ENCODE measurements at places on chromosomes 11 and 22.

DNA sequence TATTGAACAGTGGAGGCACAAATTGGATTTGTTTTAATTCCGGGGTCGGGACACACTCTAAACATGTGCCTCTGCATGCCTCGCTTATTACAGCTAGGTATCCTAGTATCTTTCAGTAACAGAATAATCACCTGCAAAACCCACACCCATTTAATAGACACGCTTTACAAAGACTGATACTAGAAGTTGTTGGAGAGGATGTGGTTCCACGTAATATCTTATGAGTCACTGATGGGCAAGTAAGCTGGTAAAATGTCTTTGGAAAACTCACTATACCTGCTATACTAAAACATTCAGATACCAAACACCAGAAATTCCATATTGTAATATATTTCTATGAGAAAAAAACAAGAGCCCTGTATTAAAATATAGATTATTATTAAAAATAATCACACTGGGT, 84.0 kb downstream of the GGTLC2 start:
- no peak overlapping the region for H3K4me3 ChIP-seq
- H3K27me3 ChIP-seq, result peaks cover 25% of the 10 kb centered on the region
- no peaks in the 10 kb centered on the region for H3K4me1 ChIP-seq
- DNase-seq, result no peak
- no peak overlapping the region for H3K27ac ChIP-seq
- no peaks in the 10 kb centered on the region for H3K36me3 ChIP-seq

GRCh38 chr22:46726066-46726985, 11.7 kb downstream of the CERK start:
- H3K4me1 ChIP-seq, result peaks cover 11% of the 10 kb centered on the region
- H3K27me3 ChIP-seq, result no peaks in the 10 kb centered on the region

DNA sequence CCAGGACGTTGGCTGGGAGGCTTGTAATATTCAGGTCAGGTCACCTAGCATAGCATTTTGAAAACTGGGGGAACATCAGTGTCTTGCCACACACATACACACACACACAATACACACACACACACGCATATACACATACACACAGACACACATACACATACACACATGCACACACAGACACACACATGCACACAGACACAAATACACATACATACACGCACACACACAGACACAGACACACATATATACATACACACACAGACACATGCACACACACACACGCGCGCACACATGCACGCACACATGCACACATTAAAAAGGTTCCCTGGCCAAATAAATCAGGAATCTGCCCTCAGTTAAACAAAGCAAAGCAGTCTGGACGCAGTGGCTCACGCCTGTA, 12.5 kb downstream of the MYBPC3 start:
- no peak for DNase-seq
- H3K27me3 ChIP-seq, result peaks cover 4% of the 10 kb centered on the region
- H3K4me1 ChIP-seq, result no peaks in the 10 kb centered on the region
- H3K27ac ChIP-seq, result no peak overlapping the region
- H3K36me3 ChIP-seq, result no peaks in the 10 kb centered on the region

- H3K36me3 ChIP-seq, result no peaks in the 10 kb centered on the region
- no peak for DNase-seq
- no peak overlapping the region for H3K27ac ChIP-seq
- H3K4me1 ChIP-seq, result peaks cover 28% of the 10 kb centered on the region
- H3K4me3 ChIP-seq, result no peak overlapping the region
Observed at GRCh38 chr11:2462986-2463765, 18.4 kb downstream of the KCNQ1 start.

- DNase-seq, result no peak
- H3K36me3 ChIP-seq, result no peaks in the 10 kb centered on the region
- no peak overlapping the region for H3K27ac ChIP-seq
- no peaks in the 10 kb centered on the region for H3K4me1 ChIP-seq
- no peak overlapping the region for H3K4me3 ChIP-seq
Observed at GRCh38 chr11:107713009-107713408, 1.2 kb upstream of the SLN start.

DNA sequence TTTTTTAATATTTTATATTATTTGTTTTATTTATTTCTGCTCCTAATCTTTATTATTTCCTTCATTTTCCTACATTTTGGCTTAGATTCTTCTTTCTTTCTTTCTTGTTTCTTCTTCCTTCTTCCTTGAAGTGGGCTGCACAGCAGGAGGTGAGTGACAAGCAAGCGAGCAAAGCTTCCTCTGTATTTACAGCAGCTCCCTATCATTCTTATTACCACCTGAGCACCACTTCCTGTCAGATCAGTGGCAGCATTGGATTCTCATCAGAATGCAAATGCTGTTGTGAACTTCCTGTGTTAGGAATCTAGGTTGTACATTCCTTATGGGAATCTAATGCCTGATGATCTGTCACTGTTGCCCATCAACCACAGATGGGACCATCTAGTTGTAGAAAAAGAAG, 784.9 kb upstream of the LUZP2 start:
- H3K4me1 ChIP-seq, result no peaks in the 10 kb centered on the region
- no peak overlapping the region for H3K4me3 ChIP-seq
- H3K27ac ChIP-seq, result no peak overlapping the region
- DNase-seq, result no peak

DNA sequence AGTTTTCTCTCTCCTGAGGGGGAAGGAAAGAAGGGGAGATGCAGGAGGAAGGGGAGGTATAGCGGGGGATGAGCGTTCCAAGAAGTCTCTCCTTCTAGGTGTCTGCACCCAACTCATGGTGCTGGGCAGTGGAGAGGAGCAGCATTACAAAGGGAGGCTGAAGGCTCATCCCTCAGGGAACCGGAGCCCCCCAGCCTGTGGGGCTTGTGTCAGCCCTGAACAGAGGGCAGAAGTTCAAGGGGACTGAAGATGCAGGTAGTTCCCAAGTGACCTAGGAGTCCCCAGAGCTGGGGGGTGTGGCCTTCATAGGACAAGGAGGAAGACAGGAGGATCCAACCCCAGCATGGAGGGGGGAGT, 1.8 kb downstream of the C11orf68 start:
- DNase-seq, result no peak
- peaks cover 27% of the 10 kb centered on the region for H3K36me3 ChIP-seq
- H3K4me3 ChIP-seq, result peak overlapping the region; percentile 93
- H3K27me3 ChIP-seq, result peaks cover 5% of the 10 kb centered on the region

DNA sequence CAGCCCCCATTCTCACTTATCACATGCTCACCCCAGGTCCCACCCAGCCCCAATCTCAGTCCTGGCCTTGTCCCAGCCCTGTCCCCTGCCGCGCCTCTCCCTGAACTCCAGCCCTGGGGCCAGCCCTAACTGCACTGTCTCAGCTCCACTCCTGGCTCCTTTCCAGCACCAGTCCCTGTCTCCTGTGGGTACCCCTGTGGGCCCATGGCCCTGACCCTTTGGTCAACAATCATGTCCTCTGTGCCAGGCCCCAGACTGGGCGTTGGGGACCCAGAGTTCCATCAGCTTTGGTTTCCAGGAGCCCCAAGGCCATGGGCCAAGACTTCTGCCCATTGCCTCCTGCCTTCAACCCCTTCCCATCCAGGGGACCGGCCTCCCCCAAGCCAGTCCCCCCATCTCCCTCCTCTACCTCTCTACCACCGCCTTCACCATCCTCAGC, 757 bp downstream of the SPI1 start:
- DNase-seq, result no peak
- H3K4me1 ChIP-seq, result peaks cover 4% of the 10 kb centered on the region
- no peaks in the 10 kb centered on the region for H3K36me3 ChIP-seq
- peaks cover 4% of the 10 kb centered on the region for H3K27me3 ChIP-seq

DNA sequence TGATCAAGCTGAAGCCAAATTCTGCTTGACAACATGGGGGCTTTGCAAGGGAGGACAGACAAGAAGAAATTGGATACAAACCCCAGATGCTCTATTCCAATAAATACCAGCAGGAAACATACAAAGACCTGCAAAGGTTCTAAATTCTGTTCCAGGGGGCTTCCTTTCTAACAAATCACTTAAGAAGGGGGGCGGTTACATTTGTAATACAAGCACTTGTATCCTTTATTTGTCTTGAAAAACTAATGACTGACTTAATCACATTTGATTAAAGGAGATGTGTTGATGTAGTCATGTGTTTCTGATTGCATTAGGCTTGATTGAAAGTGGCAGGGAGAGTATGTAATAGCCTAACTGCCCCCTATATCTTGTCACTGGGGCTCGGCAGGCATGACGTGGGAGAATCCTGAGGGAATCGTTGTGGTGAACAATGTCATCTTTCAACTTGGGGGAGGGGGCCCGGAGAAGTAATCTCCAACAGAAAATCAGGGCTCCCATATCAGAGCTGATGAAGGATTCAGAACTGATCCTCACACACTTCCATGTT, 361.7 kb downstream of the INSC start:
- no peak overlapping the region for H3K4me3 ChIP-seq
- no peaks in the 10 kb centered on the region for H3K36me3 ChIP-seq
- DNase-seq, result no peak
- H3K27ac ChIP-seq, result no peak overlapping the region
- no peaks in the 10 kb centered on the region for H3K4me1 ChIP-seq

GRCh38 chr11:71582309-71582895, at the start of gene KRTAP5-11:
TSS of gene KRTAP5-11 (minus strand) at chr11:71582875. CDS start at chr11:71582837, 38 bp downstream.
- no peak for DNase-seq
- H3K27me3 ChIP-seq, result peaks cover 30% of the 10 kb centered on the region
- H3K4me1 ChIP-seq, result peaks cover 2% of the 10 kb centered on the region
- H3K36me3 ChIP-seq, result no peaks in the 10 kb centered on the region
- H3K4me3 ChIP-seq, result no peak within 1 kb of the TSS
- H3K27ac ChIP-seq, result no peak within 1 kb of the TSS

- peak overlapping the region; percentile 84 for H3K27ac ChIP-seq
- H3K36me3 ChIP-seq, result peaks cover 38% of the 10 kb centered on the region
- no peaks in the 10 kb centered on the region for H3K27me3 ChIP-seq
- no peak for DNase-seq
- H3K4me1 ChIP-seq, result peaks cover 63% of the 10 kb centered on the region
Observed at GRCh38 chr11:64878223-64878493, 263 bp downstream of the EHD1 start.

GRCh38 chr11:31262761-31263160, 106.8 kb downstream of the DCDC1 start:
- H3K27ac ChIP-seq, result no peak overlapping the region
- DNase-seq, result no peak
- no peaks in the 10 kb centered on the region for H3K36me3 ChIP-seq
- H3K4me1 ChIP-seq, result no peaks in the 10 kb centered on the region
- H3K27me3 ChIP-seq, result no peaks in the 10 kb centered on the region

DNA sequence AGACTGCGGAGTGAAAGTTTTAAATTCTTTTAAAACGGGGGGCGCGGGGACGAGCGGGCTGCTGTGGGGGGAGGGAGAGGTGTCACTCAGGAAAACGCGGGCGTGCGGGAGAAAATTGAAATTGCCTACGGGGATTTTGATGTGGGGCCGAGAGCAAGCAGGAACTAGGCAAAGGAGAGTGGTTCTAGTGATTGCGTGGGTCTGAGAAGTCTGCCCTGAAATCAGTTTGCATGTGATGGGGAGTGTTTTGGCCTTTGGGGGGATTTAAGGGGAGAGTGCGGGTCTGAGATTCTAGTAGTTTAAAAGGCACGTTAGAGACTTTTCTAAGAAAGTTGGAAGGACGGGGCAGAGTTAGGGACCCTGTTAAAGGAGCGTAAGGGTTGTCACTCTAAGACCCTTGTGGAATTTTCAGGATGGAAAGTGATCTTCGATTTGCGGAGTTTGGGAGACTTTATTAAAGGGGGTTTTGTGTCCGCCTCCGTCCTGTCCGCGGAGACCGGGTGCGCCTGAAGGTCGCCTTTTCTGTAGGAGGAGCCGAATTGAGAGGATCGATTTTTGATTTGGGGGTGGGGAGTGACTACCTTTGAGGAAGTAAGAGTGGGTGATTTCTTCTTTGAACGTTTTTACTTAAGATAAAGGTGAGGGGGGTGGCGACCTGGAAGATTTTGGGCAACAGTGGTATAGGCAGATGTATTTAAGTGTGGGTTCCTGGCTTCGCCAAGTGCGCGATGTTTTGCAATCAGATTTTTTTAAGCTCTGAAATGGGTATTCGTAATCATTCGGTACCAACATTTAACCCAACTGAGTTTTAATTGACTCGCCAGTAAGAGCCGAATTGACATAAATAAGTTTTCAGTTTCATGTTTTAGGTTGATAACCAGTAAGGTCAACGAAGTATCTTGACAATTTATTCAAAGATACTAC, 1.1 kb downstream of the EED start:
- peak; percentile 31 for DNase-seq
- no peak overlapping the region for H3K4me3 ChIP-seq
- H3K27me3 ChIP-seq, result no peaks in the 10 kb centered on the region
- H3K4me1 ChIP-seq, result peaks cover 32% of the 10 kb centered on the region
- peaks cover 10% of the 10 kb centered on the region for H3K36me3 ChIP-seq
- no peak overlapping the region for H3K27ac ChIP-seq

- DNase-seq, result no peak
- H3K4me1 ChIP-seq, result peaks cover 57% of the 10 kb centered on the region
- peak overlapping the region; percentile 51 for H3K4me3 ChIP-seq
- H3K27me3 ChIP-seq, result peaks cover 80% of the 10 kb centered on the region
Observed at GRCh38 chr11:76233196-76233921, 27.1 kb upstream of the WNT11 start.

GRCh38 chr11:3030289-3031070, 26.7 kb downstream of the CARS1 start:
- no peak for DNase-seq
- H3K27me3 ChIP-seq, result no peaks in the 10 kb centered on the region
- H3K27ac ChIP-seq, result peak overlapping the region; percentile 1
- H3K4me3 ChIP-seq, result no peak overlapping the region

DNA sequence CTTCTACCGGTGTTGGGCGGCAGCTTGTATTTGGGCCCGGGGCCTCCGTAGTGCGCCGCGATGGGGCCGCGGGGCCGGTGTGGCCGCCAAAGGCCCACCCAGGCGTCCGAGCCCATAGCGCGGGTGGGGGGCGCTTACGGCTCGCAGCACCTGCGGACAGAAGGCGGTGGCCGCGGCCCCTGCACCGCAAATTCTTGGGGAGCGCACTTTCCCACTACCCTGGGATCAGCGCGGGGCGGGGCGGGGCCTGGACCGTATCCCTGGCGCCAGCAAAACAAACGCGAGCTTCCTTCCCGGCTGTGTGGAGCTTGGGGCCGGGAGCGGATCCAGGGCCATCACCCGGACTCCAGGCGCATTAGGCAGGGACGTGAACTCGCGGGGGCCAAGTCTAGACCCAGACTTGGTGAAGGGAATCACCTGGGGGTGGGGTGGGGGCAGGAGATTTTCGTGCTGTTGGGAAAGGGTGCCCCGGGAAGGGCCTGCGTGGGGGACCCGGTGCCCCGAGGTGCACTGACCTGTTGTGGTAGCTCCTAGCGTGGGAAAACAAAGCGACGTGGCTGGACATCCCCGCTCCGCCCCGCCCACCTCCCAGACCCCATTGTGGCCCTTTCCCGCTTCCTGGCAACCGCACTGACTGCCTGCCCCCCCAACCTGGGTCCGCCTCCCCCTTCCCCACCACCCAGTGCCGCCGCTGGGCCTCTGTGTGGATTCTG, 2.3 kb upstream of the TYMP start:
- peaks cover 3% of the 10 kb centered on the region for H3K27me3 ChIP-seq
- DNase-seq, result peak; percentile 44
- H3K4me1 ChIP-seq, result peaks cover 56% of the 10 kb centered on the region
- H3K36me3 ChIP-seq, result no peaks in the 10 kb centered on the region
- H3K4me3 ChIP-seq, result peak overlapping the region; percentile 93

DNA sequence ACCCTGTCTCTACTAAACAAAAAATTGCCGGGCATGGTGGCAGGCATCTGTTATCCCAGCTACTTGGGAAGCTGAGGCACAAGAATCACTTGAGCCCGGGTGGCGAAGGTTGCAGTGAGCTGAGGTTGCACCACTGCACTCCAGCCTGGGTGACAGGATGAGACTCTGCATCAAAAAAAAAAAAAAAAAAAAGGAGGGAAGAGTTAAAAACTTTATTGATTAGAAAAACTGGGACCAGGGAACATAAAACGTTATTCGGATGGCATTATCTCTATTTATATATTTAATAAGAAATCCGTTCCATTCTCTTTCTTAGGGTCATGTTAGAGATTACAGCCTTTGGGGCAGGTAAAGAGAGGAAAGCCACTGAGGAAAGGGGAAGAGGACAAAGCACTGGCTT, 197.5 kb downstream of the BCR start:
- no peaks in the 10 kb centered on the region for H3K36me3 ChIP-seq
- no peak overlapping the region for H3K27ac ChIP-seq
- no peaks in the 10 kb centered on the region for H3K4me1 ChIP-seq
- H3K27me3 ChIP-seq, result peaks cover 21% of the 10 kb centered on the region
- no peak overlapping the region for H3K4me3 ChIP-seq

All from activated naive CD4-positive, alpha-beta T cell treated with anti-CD3 and anti-CD28 coated beads, Interleukin-2, amount 10 ng/mL, durations not matched to agents 7 days and 5 days (primary cell).